ENCODE measurements at places on chromosomes 12 and 14. TPM values are rescaled to one million over a fixed set of nuclear protein-coding genes. Genes with fewer than 3 reads are reported as not detected.

Gene FOXA1
- total RNA-seq, result not detected

Gene MGST1
- 774 TPM for total RNA-seq

Gene FCF1
- total RNA-seq, result 34.5 TPM

Gene AKT1
- 79.4 TPM for total RNA-seq

Gene CLEC1B
- total RNA-seq, result not detected

Gene CRIP1
- 0.64 TPM for total RNA-seq

Gene ZDHHC17
- total RNA-seq, result 10.2 TPM

Gene TMEM260
- total RNA-seq, result 12.5 TPM

Gene TPPP2
- not detected for total RNA-seq

Gene GPR135
- total RNA-seq, result 2.2 TPM

Gene CCDC177
- not detected for total RNA-seq

Gene TAS2R42
- not detected for total RNA-seq

Gene KRT78
- not detected for total RNA-seq

Gene AHNAK2
- 56.9 TPM for total RNA-seq

Gene TPH2
- not detected for total RNA-seq
